ENCODE measurements at places on chromosomes 7 and 10.

DNA sequence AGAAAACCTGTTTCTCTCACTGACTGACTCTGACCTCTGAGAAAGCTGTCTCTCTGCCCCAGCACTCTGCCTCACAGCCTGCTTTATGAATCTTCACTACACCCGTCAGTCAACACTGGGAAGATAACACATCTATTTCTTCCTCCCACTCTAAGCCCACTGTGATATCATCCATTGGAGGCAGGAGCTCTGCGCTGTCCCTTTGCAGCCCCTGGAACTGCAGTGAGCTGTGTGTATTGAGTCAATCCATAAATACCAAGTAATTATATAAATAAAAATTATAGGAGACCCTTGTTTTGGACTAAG is 17.2 kb upstream of the FXYD4 start:
- DNase-seq, result no peak

DNA sequence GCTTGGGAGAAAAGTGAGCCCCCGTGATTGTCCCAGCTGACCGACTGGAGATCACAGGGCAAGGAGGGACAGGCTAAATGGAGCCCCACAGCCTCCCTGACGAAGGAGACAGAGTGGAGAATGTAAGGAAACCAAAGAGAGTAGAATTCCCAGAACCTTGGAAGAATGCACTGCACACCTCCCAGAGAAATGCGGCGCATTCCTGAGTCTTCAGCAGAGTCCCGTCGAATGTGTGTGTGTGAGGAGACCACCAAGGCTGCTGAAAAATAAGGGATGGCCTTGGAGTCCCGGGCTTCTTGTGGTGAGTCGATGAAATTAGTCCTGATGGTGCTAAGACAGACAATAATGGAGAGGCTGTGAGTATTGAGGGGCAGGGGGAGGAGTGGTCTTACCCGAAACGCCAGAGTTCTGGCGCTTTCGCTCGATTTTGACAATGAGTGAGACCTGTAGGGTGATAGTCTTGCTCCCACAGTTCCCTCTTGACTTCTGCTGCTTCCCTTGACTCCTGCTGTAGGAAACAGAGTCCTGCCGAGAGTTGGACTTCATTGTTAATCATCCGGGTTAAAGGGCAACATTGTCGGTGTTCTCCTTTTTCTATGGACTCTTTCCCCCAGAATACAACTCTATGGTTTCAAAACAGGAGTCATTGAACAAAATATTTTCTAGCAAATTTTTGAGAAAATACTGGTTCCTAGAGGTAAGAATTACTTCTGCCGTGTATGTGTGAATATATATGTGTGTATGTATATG is 103.2 kb downstream of the CNNM2 start:
- DNase-seq, result no peak

- no peak for DNase-seq
These were observed 31.1 kb downstream of the SLC26A4 start for GRCh38 chr7:107691716-107692115.

DNA sequence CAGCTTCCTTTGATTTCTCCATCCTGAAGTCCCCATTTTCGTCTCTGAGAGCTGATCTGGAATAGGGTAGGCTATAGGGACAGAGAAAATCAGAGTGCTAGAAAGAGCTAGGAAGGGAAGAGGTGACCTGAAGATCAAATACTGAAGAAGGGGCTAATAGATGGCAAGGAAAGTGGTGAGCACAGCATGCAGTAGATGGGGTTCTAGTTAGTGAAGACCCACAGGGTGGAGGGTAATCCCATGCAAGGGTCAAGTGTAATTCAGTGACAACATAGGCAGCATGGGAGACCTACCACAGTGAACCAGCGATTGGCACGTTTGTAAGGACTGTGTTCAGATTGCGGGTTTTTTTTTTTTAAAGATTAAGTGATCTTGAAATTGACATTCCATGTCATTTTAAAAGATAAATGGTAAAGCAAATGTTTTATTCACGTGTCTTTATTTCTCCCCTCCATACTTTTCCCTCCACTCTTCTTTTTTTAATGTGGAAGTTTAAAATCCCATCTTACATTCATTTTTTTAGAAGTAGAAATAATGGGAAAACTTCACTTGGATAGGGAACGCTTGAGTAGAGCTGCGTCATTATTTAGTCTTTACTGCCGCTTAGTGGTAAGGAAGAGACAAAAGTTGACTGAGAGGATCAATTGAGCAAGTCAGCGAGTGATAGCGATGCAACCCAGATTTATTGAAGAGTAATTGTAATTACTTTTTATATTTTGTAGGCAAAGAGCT is 21.0 kb upstream of the ABI1 start:
- DNase-seq, result no peak

DNA sequence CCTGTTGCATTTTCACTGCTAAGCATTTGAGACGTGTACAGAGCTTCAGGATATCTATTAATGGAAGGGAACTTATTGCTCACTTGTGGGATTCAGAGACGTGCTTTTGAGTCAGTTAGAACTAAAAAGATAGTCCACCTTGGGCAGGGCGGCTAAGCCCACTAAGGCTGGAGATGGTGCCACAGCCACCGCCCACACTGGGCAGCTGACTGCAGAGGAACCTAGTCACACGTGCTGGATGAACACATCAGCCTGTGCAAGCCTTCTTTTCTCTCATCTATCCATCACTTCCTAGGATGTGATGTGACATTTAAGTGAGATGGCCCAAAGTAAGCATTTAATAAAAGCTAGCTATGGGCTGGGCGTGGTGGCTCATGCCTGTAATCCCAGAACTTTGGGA is 78.0 kb downstream of the PTPRE start:
- DNase-seq, result no peak

DNA sequence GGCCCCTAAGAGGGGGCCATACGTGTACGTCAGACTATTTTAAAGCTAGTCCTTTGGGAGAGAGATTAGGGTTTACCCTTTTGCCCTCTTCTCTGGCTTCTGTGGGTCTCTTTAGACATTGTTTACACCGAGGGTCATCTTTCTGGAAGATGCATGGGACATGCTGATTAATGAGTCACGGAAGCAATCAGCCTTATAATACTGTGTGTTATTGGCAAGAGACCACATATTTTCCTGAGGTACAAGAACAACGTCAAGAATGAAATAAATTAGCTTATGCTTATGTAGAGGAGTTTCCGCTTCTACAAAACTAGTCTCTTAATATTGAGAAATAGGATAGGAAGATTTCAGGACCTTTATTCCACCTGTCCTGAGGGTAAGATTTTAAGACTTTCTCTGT is 327.7 kb downstream of the BBS9 start:
- DNase-seq, result no peak
